ENCODE measurements at places on chromosomes 3 and 15.

GRCh38 chr15:82263350-82263749 is 732 bp downstream of the SAXO2 start:
- no peak for DNase-seq

DNA sequence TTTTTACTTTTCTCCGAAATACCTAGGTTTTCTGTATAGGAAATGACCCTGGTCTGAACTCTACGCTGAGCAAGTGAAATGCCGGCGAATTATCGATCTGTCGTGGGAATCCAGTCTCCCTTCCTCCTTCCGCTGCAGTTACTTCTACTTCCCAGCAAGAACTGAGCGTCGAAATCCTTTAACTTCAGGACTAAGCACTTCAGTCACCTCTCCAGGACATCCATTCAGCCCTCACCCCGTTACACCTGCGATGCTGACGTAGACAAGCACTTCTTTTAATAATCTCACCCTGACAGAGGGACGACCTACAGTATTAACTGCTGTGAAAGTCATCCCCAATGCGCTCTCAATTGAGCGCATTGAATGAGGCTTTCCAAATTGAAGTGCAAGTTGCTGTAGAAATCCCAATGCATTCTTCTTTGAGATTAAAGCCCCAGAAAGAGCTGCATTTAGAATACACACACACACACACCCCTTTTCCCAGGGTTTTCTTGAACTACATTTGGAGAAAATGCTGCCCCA is 1.3 kb downstream of the TOP2B start:
- DNase-seq = peak; percentile 39

- no peak for DNase-seq
These were observed 52.7 kb upstream of the ATOSA start for GRCh38 chr15:52731732-52732470.

- no peak for DNase-seq
These were observed 227.8 kb upstream of the P2RY1 start for GRCh38 chr3:152607179-152607578.

DNA sequence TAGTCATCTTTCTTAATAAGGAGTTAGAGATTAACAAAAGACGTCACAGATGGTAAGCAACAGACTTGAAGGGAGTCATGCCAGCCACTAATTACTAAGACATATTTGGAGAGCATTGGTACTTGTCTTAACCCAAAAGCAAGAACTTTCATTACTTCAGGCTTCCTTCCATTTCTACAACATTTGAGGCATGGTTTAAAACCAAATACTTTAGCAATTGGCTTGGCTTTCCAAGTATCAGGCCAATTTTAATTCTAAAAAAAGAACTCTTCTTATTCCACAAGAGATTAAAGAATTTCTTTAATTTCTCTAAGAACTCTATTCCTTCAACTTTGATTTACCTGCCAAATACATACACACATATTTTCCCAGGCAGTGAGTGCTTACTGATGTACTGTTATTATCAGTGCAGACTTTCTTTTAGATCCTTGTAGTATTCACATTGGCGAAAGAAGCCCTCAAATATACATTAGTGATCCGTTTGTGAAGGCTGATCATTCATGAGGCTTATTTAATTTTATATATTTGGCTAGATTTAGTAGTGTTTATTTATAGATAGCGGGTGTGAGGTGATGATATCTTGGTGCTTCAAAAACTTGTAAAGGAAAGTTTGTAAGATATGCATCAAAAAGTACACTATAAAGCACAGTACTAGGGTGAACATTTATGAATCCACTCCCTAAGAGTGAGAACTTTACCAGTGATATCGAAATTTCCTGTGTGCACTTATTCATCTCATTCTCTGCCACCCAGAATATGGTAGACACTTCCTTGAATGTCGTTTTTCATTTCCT is 229.2 kb downstream of the MFSD1 start:
- no peak for DNase-seq

GRCh38 chr3:100333970-100334487 is 528 bp upstream of the NIT2 start:
- no peak for DNase-seq

DNA sequence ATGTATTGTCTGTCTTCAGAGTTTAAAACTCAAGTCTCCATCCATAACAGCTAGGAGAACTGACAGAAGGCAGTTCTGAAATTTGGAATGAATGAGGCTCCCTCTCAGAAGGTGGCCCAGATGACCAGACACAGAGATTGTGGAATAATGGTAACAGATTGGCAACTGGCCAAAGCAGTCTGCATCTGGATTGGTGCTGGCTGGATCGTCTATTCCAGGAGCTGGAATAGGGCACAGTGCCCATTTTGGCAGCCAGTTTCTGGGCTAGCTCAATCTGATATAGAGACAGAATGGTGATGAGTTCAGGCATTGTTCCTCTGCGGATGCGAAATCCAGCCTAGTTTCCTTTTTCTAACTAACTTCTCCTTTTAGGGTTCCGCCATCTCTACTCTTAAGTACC is 851.7 kb downstream of the PDCD6IP start:
- no peak for DNase-seq

DNA sequence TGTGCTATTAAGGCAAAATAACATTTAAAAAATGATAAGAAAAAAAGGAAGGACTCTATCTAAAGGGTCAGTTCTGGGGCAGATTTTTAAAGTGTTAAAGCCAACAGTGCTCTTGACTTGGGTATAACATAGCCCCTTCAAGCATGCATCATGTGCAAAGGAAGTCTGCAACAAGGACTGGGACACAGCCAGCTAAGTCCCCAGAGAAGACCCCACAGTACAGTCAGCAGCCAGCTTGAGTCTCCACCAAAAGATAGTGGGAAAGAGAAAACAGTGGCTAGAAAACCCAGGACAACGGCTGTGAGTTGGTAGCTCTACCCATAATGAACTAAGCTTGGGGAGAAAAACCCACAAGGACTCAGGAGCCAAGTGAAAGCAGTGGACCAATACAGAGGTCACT is 86.4 kb upstream of the DCLK3 start:
- no peak for DNase-seq

DNA sequence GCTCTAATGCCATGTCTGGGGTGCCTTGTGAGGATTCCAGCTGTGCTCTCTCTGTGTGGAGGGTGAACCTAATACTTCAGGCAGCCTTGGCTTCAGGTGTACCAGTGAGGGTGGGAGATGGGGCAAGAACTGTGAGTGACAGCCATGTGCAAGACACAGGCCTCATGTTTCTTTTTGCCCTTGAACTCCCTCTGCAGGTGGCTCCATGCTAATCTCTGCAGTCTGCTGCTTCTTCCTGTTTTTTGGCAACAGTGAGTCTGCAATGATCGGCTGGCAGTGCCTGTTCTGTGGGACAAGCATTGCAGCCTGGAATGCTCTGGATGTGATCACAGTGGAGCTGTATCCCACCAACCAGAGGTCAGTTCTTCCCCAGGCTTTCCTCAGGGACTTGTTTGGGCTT is 189.3 kb downstream of the SV2B start:
- no peak for DNase-seq

DNA sequence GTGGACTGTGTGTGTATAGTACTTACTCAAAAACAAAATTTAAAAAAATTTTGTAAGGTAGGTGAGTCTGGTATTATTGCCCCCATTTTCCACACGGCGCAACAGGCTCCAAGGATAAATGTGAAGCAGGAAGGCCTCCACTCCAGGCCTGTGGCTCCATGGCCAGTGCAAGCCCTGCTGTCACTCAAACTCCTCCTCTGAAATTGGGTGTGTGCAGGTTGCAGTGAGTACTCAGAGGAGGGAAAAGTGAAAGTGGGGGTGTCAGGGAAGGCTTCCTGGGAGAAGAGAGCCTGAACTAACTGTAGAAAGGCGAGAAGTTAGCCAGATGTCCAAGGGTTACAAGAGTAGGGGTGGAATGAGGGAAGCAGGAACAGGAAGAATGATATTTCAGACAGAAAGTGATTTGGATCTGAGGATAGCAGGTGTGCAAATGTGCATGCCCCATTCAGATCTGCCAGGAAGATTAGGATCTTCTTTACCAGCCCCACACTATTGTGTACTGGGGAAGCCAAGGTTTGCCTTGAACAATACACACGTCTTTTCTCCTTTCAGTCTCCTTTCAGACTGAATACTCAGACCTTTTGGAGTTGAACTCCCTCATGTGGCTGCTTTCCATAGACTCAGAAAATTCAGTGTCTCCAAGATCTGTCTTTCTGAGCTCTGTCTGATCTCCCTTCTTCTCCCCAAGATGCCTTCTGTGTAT is 48.7 kb upstream of the RYK start:
- DNase-seq = peak; percentile 27

GRCh38 chr3:76442374-76442915 is 597.5 kb upstream of the ROBO2 start:
- DNase-seq = no peak

DNA sequence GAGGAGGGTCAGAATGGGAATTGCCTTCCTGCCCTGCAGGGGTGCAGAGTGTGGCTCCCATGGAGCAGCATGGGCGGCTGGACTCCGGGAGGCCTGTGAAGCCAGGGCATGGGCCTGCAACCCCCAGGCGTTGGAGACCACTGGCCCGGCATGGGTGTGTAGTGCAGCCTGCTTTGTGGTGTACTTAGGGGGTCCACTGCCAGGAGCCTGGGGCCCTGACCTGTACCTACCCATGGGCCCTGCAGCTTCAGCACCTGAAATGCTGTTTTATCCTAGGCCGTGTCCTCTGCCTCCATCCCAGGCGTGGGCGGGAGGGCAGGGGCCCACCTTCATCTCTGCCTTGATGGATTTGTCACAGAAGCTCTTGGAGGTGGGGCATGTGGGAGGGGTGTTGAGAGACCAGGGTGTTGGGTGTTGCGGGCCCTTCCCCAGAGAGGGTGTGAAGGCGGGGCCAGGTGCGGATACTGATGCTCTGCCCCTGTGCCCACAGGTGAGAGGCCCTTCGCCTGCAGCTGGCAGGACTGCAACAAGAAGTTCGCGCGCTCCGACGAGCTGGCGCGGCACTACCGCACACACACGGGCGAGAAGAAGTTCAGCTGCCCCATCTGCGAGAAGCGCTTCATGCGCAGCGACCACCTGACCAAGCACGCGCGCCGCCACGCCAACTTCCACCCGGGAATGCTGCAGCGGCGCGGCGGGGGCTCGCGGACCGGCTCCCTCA is 45.0 kb downstream of the KLF13 start:
- no peak for DNase-seq

DNA sequence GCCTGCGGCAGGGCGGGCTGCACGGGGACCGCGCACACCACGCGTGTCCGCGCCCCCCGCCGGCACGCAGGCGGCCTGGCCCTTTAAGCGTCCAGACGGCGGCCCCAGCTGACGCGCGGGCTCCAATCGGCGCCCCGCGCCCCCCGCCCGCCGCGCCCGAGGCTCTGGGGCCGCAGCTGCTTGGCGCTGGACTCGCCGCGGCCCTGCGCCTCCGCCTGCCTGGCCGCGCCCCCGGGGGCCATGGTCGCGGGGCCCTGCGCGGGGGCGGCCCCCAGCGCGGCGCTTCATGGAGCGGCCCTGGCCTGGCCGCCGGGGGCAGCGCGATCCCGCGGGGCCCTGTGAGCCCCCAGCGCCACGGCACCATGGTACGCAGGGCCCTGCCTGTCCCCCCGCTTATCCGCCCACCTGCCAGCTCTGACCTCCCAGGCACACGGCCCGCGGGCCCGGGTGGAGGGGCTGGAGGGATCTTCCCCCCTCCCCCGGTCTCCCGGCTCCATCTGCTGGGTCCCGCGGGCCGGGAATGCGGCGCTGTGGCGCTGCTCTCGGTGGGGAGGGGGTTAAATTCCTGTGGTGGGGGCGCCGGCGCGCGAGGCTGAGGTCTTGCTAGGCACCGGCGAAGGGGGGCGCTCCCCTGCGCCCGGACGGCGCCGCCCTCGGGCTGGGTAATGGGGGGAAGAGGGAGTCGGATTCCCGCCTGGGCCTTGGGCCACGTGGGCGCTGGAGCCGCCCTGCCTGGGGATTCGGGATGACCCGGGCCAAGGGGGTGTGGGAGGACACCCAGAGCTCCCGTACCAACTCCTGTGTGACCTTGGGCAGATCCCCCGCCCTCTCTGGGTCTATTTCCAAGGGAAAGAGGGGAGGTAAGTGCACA is 1.1 kb downstream of the ZBTB47 start:
- DNase-seq = no peak

- no peak for DNase-seq
These were observed 336.9 kb downstream of the SLC9A9 start for GRCh38 chr3:143511174-143511879.

GRCh38 chr3:78046566-78046965 is 1006.7 kb downstream of the ROBO2 start:
- no peak for DNase-seq

All from mammary epithelial cell (primary cell).